ENCODE measurements at places on chromosomes 3 and 15.

DNA sequence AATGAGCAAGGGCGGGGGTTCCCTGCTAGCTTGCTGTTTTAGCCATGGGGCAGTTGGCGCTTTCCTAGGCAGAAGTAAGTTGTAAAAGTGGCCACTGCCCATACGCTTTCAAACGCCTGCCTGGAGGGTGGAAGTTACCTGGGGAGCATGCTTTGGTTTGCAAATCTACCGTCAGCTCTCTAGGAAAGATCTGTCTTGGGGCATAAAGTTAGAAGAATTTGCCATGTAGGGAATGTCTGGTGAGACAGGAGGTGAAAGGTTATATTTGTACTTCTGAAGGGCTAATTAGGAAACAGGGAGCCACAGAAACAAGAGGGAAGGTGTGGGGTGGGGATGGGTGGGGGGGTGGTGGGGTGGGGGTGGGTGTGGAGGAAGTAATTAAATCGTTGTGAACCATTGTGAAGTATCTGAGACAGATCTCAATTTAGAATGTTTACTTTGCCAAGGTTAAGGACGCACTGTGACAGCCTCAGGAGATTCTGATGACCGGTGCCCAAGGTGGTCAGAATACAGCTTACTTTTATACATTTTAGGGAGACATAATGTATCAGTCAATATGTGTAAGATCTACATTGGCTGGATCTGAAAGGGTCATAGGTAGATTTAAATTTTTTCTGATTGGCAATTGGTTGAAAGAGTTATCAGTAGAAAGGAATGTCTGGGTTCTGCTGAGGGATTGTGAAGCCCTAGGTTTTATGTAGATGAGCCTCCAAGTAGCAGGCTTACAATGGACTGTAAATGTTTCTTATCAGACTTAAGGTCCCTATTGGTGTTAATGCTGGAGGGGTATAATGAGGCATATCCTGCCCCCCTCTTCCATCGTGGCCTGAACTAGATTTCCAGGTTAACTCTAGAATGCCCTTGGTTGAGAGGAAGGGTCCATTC, 62.0 kb upstream of the GCNT3 start:
- no peak for DNase-seq

DNA sequence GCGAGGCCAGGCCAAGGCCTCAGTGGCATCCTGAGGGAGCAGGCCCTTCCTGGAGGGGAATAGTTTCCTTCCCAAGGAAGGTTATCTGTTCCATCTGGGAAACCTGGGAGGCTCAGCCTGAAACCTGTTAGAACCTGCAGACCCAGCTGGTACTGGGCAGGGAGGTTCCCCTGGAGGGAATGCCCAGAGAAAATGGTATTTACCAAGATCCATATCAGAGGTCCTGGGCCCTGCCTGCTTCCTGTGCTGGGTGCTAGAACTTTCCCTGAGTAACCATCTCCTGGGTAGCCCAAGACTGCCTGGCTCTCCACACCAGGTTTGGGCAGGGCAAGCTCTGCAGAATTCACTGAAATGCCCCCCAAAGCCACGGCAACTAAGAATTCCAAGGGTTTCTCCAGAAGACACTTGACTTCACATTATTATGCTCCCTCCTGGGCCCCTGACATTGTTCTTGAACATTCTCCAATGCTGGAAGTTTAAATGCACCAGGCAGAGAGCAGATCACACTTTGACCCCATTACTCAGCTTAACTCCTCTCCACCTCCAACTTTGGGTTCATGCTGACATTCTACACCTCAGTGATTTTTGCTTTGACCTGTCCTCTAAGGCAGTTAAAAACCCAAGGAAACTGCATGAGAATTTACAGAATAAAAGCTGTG, 2.0 kb downstream of the CA12 start:
- no peak for DNase-seq

- no peak for DNase-seq
Measured at GRCh38 chr3:44297255-44297654, 41.3 kb upstream of the TCAIM start.

GRCh38 chr3:114444216-114444615, 150.4 kb downstream of the TIGIT start:
- DNase-seq = no peak

- no peak for DNase-seq
Measured at GRCh38 chr15:42082823-42083604, 11.3 kb downstream of the PLA2G4D start.

GRCh38 chr3:123411340-123412040, 37.4 kb downstream of the ADCY5 start:
- no peak for DNase-seq

DNA sequence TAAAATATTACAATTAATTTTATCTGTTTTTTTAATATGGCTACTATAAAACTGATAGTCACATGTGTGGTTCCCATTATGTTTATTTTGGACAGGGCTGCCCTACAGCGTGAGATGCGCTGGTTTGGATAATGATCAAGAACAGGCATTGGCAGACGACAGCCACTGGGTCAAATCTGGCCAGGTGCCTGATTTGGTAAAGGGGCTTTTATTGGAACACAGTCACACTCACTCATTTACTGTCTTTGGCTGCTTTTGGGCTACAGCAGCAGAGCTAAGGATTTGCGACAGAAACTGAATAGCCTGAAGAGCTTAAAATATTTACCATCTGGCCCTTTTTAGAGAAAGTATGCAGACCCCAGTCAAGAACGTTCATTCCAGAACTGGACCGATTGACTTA, 724.2 kb upstream of the CFAP20DC start:
- no peak for DNase-seq

DNA sequence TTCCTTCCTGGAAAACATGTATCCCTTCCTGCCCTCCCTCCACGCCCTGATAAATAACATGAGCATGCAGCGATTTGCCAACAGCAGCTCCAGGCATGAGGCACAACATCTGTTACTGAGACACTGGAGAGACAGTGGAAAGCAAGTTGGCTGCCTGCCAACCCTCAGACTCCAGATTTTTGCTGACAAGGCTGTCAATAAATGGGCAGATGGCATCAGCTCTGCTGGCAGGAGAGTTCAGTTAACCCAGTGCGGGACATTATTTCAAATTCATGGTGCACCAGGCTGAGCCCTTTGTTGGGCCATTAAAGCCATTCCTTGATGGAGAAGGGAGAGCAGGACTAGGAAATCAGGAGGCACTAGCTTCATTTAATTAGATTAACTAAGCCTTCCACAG, 293.3 kb downstream of the MEX3B start:
- DNase-seq = no peak

DNA sequence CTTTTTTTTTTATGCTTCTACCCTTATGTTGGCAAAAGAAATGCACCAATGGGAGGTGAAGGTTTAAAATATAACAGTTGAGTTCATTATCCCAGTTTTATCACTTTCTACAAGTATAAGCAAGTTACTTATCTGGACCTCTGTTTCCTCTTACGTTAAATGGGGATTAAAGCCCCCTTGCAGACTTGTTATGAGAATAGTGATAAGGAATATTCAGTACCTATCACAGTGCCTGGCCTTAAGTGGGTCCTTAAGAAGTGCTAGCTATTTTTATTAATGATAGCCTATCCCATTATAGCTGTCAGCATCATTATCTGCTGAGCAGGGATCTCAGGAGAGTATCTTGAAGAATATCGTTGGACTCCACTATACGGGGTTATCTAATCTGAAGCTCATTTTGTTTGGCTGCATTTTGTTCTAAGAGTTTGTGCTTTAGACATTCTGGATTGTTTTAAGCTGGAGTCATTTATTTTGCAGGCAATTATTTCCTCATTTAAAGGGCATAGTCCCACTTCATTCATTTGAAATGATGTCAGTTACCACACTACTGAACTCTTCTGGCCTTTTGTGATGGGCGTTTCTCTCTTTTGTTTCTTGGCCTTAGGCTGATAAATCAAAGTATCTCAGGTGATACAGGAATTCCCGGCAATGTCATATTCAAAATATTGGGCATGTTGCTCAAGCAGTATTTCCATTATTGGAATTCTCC, 28.8 kb downstream of the RAB8B start:
- no peak for DNase-seq

DNA sequence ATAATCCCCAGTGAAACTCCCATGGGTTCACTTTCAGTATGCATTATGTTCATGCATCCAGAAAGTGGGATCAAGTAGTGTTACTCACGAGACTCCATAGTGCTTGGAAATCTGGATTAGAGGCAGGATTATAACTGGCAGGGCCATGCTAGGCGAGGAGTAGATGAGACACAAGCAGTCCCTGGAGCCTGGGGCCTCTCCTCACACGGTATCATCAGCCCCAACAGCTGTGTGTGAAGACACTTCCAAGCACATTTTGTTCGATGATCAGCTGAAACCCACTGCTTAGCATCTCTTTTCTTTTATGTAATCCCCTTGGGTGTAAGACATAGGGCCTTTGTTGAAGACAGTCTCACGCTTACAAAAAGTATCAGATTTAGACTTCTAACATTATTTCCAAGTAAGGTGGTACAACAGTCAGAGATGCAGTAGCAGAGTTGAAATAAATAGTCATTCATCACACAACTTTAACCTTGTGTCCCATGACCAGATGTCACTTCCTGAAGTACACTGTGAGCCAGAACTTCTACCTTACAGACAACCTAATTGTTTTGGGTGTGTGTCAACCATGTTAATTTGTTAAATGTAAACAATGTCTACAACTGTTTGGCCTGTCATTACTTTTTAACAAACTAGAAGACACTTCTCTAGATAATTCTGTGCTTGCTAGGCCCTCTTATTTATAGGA, 116.9 kb downstream of the GADL1 start:
- DNase-seq = no peak

- no peak for DNase-seq
Measured at GRCh38 chr3:157300094-157300493, 136.6 kb upstream of the PTX3 start.

GRCh38 chr15:34721802-34722438, 32.9 kb downstream of the GJD2 start:
- no peak for DNase-seq

GRCh38 chr15:26615188-26615926, 157.5 kb downstream of the GABRB3 start:
- no peak for DNase-seq

DNA sequence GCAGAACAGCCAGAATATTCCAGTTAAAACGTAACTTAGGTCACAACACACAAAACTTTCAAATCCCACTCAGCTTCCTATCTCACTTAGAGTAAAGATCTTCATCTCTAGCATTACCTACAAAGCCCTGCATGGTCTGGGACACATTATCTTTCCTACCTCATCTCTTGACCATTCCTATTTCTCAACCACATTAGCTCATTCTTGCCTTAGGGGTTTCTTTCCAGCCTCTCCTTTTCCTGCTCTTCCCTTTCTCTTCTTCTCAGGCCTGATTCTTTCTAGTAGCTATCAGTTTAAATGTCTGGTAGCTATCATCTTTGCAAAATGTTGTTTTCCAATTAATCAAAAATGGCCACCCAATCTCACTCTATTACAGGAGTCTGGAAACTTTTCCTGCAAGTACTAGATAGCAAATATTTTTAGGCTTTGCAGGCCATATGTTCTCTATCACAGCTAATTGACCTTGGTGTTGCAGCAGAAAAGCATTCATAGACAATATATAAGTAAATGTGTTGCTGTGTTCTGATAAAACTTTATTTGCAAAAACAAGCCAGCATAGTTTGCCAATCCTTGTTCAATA, 15.1 kb upstream of the CBLB start:
- no peak for DNase-seq

GRCh38 chr3:172279191-172279640, 169.0 kb downstream of the GHSR start:
- DNase-seq = no peak

GRCh38 chr3:195451373-195452015, 8.7 kb upstream of the ACAP2 start:
- no peak for DNase-seq

DNA sequence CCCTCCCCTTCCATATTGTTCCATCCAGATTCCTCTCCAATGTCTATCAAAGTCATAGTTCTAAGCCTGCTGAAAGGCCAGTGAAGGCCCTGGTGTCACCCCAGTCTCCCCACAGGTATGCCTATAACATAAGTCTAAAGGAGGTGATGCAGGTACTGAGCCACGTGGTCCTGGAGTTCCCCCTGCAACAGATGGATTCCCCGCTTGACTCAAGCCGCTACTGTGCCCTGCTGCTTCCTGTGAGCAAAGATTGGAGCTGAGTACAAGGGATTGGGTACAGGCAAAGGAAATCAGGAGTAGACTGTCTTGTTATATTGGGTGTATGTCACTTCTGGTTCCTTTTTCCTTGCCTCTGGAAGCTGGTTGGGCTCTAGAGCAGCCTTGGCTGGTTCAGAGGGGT, 8.2 kb downstream of the EIF2B5 start:
- DNase-seq = no peak

DNA sequence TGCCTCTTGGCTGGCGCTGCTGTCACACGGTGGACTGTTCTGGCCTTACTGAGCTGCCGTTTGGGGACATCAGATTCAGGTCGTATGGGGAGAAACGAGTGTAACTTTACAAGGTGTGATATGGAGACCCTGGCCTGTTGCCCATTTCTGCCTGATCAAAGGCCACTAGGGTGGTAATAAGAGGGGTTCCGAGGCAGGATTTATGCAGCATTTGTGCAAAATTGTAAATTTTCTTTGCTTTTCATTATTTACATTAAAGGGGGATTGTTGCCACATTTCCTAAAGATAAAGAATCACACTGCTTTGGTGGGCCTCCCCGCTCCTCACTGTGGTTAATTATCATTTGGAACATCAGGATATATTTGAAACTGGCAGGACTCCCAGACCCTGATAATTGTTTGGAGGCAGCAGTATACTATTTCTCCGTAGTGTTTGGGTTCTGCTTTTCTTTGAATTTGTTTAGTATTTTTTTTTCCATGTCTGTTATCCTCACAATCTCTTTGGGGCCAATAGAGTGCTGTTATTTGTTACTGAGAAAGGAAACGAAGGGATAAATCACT, 891 bp downstream of the NXPE3 start:
- DNase-seq = no peak

- DNase-seq = no peak
Measured at GRCh38 chr15:100330221-100330620, 11.6 kb downstream of the ADAMTS17 start.

All from CD8-positive, alpha-beta memory T cell (primary cell).